Adrenal gland (tissue), 19 donors: ENCODE measurements at places on chromosomes 4 and X.
A peak's percentile ranks its signal among the peaks of the same experiment; 100 is the strongest.

- no peaks in the 10 kb centered on the region for H3K36me3 ChIP-seq
- no peaks in the 10 kb centered on the region for H3K27me3 ChIP-seq
- no peak overlapping the region for H3K4me3 ChIP-seq
- H3K27ac ChIP-seq: no peak overlapping the region
These were observed 88.4 kb upstream of the TLL1 start for GRCh38 chr4:165784672-165785071.

DNA sequence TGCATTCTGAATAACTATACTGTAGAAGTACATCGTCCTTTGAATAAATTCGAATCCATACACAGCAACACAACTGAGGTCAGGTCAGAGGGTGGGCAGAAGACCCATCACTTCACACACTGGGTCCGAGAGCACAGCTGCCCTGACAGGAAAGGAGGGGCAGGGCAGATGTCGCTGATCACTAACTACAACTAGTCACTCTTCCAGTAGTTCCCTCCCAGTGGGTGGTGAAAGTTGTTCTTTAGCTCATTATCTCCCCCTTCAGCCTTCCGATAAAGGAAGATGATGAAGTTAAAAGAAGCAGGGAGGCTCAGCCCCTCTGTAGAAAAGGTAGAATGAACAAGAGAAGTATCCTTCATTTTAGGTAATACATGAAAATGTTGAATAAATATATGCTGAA lies 278.9 kb downstream of the INPP4B start:
- no peaks in the 10 kb centered on the region for H3K36me3 ChIP-seq

DNA sequence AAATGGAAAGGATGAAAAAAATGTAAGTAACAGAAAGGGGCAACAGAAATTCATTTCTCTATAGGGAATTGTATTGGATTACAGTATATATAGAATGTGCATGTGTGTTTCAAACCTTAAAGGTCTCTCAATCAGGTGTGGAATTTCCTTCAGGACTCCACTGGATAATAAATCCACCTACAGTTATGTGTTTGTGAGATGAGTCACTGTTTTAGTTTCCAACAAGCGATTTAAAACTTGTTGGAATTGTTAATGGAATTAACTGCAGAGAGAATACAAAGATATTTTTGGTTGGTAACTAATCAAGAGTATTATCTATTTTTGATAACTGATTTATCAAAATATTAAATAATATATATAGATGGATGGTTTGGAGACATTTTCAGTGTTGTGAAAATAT lies 32.8 kb downstream of the CEP44 start:
- no peak overlapping the region for H3K4me3 ChIP-seq
- DNase-seq: no peak
- H3K27ac ChIP-seq: no peak overlapping the region

DNA sequence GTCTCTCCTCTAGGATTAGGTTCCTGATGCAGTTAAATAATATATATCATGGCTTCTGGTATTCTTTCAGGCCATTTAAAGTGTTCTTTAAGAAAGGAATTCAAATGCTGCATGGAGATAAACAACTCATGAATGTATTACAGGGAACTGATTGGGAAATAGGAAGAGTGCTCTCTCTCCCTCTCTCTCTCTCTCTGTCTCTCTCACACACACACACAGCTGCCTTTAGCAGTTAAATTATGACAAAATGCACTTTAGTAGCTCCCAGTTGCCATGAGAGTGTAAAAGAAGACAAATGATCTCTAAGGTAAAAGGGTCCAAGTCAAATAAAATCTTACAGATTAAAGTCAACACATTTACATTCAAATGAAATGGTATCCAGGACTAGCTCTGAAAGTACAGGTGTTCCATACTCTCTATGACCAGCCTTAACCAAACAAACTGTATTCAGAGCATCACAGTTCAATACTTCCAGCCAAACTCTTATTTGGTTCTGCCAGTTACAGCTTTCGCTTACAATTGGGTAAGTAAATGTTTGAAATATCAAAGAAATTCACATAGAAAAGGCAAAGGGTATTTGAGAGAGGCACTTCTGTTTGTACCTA lies 94.7 kb upstream of the CXXC4 start:
- no peaks in the 10 kb centered on the region for H3K36me3 ChIP-seq
- no peaks in the 10 kb centered on the region for H3K4me1 ChIP-seq
- H3K27ac ChIP-seq: no peak overlapping the region
- DNase-seq: no peak
- no peak overlapping the region for H3K4me3 ChIP-seq

DNA sequence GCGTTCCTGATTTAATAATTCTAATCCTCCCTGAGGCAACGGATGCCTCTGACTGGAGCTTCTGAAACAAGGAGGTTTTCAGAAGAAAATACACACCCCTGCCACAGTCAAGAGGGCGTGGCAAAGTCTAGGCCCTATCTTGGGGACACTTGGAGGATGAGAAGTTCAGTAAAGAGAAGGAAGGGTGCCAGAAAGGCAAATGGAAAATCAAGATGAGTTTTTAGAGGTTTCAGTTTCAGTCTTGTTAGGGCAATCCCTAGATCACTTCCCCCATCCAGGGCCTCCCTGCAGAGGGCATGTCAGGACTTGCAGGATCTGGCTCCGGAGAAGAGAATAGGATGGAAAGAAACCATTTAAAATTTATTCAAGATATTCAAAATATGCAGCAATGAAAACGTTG lies 28.5 kb upstream of the FGF2 start:
- no peaks in the 10 kb centered on the region for H3K27me3 ChIP-seq
- peaks cover 10% of the 10 kb centered on the region for H3K4me1 ChIP-seq
- DNase-seq: peak; percentile 24
- H3K36me3 ChIP-seq: no peaks in the 10 kb centered on the region
- no peak overlapping the region for H3K27ac ChIP-seq
